ENCODE measurements at places on chromosomes 5 and 9. TPM values are rescaled to one million over a fixed set of nuclear protein-coding genes. Genes with fewer than 3 reads are reported as not detected.

C5orf52 gene
- not detected for polyA plus RNA-seq

MZB1 gene
- 0.96 TPM for polyA plus RNA-seq

TGFBI gene
- polyA plus RNA-seq = 204 TPM

- DNase-seq = no peak
These were observed 52.9 kb downstream of the GLIS3 start for GRCh38 chr9:4246969-4247368.

- no peak for DNase-seq
These were observed 220.3 kb downstream of the NR3C1 start for GRCh38 chr5:143182901-143183820.

PCDHA5 gene
- 0.18 TPM for polyA plus RNA-seq

DNA sequence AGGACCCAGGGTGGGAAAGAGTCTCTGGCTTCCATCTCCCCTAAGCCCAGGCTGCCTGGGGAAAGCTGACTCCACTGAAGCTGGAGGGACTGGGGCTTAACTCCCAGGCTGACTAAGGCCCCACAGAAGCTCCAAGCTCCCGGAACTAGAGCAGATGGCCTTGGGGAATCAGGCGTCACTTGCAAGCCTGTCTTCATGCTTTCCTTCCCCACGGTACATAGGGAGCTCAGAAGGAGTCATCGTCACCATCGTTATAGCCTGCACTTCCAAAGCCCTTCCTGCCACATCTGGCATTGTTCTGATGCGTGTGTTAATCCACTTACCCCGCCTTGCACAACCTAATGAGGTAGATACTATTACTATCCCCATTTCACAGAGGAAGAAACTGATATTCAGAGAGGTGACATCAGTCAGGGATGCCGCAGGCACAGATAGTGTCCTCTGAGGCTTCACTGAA lies 11.5 kb downstream of the AQP3 start:
- no peak for DNase-seq

STPG3 gene
- 1.5 TPM for polyA plus RNA-seq

DNA sequence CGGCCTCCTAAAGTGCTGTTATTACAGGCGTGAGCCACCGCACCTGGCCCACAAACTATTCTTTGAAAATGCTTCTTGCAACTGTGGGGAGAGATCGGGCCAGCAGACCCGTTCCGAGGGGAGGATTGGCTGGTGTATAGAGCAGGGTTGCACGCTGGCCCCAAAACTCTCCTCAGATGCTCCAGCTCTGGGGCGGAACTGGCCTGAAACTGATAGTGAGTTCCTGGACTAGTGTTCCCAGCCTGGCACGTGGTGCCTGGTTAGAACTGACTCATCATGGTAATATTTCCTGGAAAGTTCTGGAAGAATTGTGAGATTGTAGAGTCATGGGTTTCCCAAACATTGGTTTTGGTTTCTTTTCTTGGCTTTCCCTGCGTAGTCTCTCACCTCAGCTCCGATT lies 120.5 kb downstream of the FBXL7 start:
- no peak for DNase-seq

DNA sequence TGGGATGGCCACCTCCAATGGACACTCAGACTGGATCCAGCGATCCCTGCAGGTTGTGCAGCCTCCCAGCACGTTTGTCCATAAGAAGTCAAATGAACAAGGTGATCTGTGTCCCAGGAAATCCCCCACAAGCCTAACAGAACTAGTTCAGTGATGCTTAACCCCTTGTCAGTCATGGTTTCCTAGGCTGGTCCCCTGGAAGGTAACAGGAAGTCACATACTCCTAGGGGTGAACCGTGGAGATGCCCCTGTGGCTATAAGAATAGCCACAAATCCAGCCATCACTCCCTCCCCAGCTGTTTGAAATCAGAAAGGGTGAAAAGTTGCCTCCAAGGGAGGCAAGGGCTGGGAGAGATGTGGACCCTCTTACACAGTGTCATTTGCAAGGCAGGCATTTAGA lies 22.5 kb downstream of the PAX5 start:
- DNase-seq = no peak

GRCh38 chr9:137383081-137383783 lies 39.7 kb downstream of the EXD3 start:
- no peak for DNase-seq

- DNase-seq = no peak
These were observed 7.6 kb upstream of the AK3 start for GRCh38 chr9:4748612-4749011.

DNA sequence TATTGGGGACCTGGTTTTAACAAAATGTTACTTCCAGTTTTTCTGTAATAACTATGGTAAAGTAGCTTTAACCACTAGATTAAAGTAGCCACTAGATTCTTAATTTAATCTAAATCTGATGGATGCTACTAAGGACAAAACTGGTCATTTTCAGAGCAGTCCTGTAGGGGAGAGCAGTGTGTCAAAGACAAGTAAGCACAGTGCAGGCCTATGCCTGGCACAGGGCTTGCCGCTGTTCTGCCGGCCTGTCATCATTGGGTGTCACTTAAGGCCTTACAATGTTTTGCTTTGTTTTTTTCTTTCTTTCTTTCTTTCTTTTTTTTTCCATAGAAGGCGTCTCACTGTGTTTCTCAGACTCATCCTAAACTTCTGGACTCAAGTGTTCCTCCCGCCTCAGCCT lies 53.0 kb upstream of the NXNL2 start:
- DNase-seq = no peak

PPP2R2B gene
- 11.5 TPM for polyA plus RNA-seq

DNA sequence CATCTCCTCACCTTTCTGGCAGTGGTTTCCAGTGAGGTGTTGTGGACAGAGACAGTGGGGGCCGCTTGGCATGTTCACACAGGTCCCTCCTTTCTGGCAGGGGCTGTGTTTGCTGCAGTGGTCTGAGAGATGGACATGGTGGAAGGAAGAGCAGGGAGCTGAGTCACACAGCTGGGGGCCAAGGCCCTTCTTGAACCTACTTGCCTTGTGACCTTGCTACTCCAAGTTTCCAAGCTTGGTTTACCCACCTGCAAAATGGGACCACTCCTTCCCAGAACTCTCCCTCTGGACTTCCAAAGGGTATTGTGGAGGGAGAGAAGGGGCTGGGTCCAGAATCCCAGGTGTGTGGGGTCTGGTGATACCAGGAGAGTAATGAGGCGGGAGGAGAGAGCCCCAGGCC lies 4.1 kb downstream of the F12 start:
- DNase-seq = no peak

DNA sequence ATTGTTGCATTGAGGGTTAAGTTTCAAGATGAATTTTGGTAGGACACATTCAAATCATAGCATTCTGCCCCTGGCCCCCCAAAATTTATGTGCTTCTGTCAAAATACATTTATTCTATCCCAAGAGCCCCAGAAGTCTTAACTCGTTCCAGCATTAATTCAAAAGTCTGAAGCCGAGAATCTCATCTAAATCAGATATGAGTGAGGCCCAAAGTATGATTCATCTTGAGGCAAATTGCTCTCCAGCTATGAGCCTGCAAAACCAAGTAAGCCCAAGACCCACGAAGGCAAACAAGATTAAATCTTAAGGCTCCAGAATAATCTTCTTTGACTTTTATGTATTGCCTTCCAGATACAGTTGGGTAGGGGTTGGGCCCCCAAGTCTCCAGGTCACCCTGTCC lies 19.2 kb downstream of the TNPO1 start:
- no peak for DNase-seq

GRCh38 chr9:126429190-126429589 lies 102.6 kb downstream of the MVB12B start:
- DNase-seq = no peak

GRCh38 chr5:132457371-132458225 lies 33.0 kb downstream of the IRF1 start:
- no peak for DNase-seq
